ENCODE measurements at places on chromosomes 6 and 20.

- H3K4me3 ChIP-seq = no peak overlapping the region
- no peak for DNase-seq
- H3K36me3 ChIP-seq = no peaks in the 10 kb centered on the region
- no peak overlapping the region for H3K27ac ChIP-seq
- no peaks in the 10 kb centered on the region for H3K4me1 ChIP-seq
- no peaks in the 10 kb centered on the region for H3K27me3 ChIP-seq
Measured at GRCh38 chr6:143608906-143609305, 68.9 kb upstream of the PHACTR2 start.

DNA sequence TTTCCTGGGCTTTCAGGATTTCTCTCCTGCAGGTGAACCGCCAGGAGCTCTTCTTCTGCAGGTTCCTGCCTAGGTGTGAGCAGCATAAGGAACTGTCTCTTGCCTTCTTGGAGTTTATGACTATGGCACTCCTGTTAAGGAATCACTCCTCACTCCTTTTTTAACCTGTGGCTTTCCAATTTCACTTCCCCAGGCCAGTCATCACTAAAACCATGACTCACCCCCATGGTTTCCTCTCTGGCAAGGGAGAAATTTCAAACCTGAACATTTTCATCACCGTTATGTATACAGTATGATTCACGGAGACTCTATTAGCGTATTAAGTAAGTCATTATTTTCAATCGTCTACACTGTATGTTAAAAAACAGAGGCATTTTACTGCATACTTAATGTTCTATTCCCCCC, 78.2 kb upstream of the ARID1B start:
- DNase-seq = no peak
- H3K4me3 ChIP-seq = no peak overlapping the region
- H3K4me1 ChIP-seq = no peaks in the 10 kb centered on the region
- no peaks in the 10 kb centered on the region for H3K36me3 ChIP-seq
- H3K27me3 ChIP-seq = no peaks in the 10 kb centered on the region

DNA sequence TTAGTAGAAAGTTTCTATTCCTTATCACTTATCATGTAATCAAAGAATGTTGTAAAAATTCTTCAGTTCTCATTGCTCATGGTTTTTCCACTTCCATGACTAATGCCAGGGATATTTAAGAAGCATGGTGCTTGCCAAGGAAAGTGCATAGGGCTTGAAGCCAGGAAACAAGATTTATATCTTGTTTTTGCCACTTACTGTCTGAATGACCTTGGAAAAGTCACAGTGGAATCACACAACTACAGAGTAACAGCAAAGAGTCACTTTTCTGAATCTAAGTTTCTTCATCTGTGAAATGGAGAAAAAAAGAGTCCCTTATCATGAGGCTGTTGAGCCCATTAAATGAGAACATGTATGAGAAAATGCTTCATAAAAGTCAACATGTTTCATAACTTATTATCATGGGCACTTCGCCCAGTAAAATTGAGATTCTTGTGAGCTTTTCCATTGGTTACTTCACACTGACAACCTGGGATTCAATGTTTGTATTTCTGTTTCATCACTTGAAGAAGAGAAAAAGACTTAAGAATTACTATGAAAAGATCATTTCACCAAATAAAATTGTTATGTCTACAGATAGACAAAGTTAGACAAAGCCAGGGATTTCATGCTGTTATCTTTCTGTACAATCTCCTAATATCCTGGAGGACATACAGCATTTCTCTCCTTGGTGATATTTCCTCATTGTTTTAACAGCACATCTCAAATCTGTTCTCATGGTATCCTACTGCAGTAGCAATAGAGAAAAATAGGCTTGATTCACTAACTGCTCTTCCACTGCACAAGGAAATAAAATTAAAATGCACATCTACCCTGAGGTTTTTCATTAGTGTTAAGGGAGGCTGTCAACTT, 7.6 kb upstream of the BMP5 start:
- no peaks in the 10 kb centered on the region for H3K27me3 ChIP-seq
- H3K36me3 ChIP-seq = no peaks in the 10 kb centered on the region
- no peak for DNase-seq
- H3K4me3 ChIP-seq = no peak overlapping the region
- H3K4me1 ChIP-seq = no peaks in the 10 kb centered on the region

DNA sequence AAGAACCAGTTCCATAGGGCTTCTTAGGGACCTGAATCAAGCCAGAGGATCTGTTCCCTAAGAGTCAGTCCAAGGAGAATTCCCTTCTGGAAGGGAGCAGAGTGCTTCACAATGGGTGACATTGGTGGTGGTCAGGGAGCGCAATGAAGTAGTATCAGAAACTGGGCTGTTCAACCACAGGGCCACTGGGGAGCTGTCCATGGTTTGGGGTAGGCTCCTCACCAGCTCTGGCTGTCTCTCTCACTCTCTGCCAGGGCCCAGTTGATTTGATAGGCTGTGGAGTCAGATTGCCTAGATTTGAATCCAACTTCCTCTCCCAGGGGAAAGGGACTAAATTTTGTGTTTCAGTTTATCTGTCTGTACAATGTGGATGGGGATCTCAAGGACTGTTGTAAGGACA, 36.7 kb upstream of the CHD6 start:
- peaks cover 15% of the 10 kb centered on the region for H3K4me1 ChIP-seq
- H3K36me3 ChIP-seq = no peaks in the 10 kb centered on the region
- H3K27ac ChIP-seq = no peak overlapping the region
- peak; percentile 63 for DNase-seq
- H3K27me3 ChIP-seq = no peaks in the 10 kb centered on the region

DNA sequence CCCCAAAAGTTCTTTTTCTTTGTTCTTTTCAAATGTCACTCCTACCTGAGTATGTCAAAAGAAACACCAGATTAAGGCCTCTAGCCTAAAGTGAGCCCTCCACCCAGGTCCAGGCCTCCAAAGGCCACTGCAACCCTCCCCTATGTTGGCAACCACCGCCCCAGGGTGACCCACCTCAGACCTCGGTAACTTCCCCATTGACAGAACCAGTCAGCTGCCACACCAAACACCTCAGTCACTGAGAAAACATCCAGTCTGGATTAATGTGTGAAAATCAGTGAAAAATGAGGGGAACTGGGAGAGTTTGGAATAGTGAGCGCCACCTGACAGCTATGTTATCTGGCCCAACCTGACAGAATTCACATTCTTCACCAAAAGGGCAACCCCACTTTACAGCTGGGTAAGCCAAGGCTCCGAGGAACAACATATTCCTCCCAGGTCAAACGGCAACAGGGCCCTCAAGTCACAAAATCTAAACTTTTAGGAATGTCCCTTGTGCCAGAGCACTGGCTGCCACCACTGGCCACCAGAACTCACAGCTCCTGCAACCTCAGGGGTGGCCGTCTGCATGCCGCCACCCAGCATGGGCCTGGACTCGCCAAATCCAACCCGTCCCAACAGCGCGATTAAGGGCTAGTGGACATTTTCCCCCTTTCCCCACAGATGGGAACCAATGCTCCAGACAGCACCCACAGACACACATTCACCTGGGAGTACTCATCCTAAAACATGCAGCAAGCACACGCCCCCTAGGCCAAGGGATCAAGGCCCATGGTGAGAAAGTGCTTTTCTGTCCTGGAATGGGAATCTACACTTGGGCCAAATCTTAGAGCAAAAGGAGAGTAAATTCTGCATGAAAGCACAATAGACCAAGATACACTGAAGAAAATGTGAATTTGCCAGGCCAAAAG, 4.8 kb downstream of the TAF4 start:
- H3K4me1 ChIP-seq = no peaks in the 10 kb centered on the region
- peaks cover 35% of the 10 kb centered on the region for H3K36me3 ChIP-seq
- no peak overlapping the region for H3K4me3 ChIP-seq

- no peak for DNase-seq
- H3K4me3 ChIP-seq = no peak overlapping the region
- no peaks in the 10 kb centered on the region for H3K4me1 ChIP-seq
- H3K27ac ChIP-seq = no peak overlapping the region
Measured at GRCh38 chr6:6557504-6557839, 31.0 kb upstream of the LY86 start.

DNA sequence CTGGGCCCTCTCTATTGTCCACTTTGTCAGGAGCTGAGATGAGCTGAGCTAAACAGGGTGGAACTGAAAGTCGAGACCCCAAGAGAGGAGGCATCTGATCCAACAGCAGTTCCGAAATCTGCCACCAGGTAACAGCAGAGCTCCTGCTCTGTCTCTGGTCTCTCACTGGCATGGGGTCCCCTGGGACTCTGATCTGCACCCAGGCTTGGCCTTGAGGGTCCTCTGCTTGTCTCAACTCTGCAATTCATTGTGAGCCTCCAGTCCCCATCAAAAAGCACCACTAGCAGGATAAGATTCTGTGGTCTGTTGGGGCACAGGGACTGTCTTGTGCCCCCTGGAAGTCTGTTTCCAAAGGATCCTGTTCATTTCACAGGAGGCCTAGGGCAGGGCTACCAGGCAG, 62.5 kb upstream of the TOP1 start:
- peak; percentile 67 for DNase-seq
- no peaks in the 10 kb centered on the region for H3K36me3 ChIP-seq
- H3K27me3 ChIP-seq = no peaks in the 10 kb centered on the region
- no peaks in the 10 kb centered on the region for H3K4me1 ChIP-seq

DNA sequence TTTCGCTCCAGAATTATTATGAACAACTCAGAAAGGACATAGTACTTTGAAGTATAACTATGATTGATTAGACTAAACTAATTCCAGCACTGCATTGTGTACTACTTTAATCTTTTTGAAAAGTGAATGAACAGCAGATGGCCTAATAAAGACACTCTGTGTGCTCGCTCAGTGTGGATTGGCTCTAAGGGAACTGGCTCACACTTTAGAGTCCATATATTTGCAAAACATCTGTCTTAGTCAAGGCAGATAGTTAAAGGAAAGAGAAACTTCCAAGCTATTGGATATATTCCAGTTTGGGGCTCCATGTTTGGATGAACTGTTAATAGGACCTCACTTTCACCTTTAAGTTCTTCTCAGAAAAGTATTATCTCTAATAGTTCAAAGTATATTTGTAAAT, 218.9 kb downstream of the EYA4 start:
- no peaks in the 10 kb centered on the region for H3K4me1 ChIP-seq
- H3K27me3 ChIP-seq = no peaks in the 10 kb centered on the region
- no peak for DNase-seq
- H3K36me3 ChIP-seq = no peaks in the 10 kb centered on the region

GRCh38 chr6:96014846-96015517, 792 bp upstream of the FUT9 start:
- peak overlapping the region; percentile 77 for H3K4me3 ChIP-seq
- no peak for DNase-seq
- no peaks in the 10 kb centered on the region for H3K36me3 ChIP-seq
- no peaks in the 10 kb centered on the region for H3K27me3 ChIP-seq

DNA sequence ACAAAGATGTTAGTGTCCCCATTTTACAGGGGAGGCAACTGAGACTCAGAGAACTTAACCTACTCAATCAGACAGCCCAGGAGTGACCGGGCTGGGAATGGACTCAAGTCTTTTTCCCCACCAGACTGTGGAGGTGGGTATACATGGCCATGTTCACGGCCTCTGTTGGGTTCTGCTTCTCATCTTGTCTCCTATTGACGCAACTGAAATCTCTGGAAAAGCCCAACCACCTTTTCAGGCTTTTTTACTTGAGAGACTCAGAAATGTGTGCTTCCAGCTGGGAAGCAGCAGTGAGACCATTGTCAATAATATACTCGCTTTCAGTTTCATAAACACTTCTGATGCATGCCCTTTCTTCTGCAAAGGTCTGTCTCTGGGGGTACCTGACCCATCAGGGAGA, 70.7 kb downstream of the SOBP start:
- no peak overlapping the region for H3K4me3 ChIP-seq
- H3K27ac ChIP-seq = no peak overlapping the region
- DNase-seq = no peak
- H3K27me3 ChIP-seq = no peaks in the 10 kb centered on the region
- H3K36me3 ChIP-seq = no peaks in the 10 kb centered on the region

DNA sequence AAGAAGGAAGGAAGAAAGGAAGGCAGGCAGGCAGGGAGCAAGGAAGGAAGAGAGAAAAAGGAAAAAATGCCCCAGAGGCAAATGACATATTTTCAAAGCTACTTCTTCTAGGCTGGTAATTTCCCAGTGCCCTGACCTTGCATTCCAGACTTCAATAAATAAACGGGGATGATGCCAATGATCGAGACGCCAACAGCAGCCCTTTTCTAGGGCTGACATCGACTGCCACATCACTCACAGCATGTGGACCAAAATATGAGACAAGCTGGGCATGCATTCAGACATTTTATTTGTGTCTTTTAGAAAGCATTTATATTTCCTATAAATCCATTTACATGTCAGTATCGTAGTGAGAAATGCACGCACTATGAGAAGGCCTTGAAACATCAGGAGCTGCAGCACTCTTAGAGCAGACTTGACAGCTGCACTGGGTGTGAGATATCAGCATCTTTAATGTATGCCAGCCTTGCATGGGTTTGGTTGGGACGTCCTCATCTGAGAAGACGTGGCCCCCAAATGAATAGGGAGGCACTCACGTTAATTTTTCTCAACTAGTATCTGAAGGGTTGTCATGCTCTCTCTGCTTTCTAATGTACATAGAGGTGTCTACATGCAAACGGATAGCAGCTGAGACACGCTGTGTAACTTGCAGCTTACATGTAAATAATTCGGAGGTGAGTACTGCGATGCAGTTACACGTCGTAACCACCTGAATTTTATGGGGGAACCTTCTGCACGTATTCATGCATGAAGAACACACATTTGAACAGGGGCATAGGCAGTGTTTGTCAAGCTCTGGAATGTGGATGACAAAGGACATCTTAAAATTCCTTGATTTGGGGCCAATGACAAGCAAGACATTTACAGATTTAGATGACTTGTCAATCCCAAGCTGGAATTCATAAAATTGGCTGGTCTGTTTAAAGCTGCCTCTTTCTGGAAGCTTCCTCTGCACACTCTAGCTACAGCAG, 149.1 kb upstream of the AGPAT4 start:
- no peaks in the 10 kb centered on the region for H3K27me3 ChIP-seq
- H3K36me3 ChIP-seq = no peaks in the 10 kb centered on the region
- DNase-seq = no peak

DNA sequence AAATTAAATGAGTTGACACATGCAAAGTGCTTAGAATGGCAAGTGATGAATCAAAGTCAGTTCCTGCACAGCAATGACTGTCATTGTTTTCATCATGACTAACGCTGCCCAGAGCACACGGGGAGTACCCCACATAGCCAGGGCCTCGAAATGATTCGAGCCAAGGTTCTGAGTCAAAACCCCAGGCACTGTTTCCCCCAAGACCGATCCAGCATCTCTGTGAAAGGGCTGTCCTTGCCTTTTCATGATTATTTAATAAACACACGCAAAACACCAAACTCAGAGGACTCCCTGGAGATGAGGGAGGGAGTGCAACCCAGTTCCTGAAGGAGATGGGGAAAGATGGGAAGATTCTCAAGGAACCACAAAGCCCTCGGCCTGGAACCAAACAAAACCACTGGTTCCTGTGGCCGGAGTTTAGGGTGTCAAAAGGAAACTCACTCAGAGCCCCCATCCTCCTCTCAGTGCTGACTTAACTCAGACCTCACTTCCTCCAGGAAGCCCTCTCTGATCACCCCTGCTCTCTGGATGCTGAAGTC, 3.8 kb downstream of the PREX1 start:
- no peaks in the 10 kb centered on the region for H3K36me3 ChIP-seq
- H3K27me3 ChIP-seq = peaks cover 13% of the 10 kb centered on the region
- no peak overlapping the region for H3K4me3 ChIP-seq
- H3K27ac ChIP-seq = no peak overlapping the region
- H3K4me1 ChIP-seq = no peaks in the 10 kb centered on the region
- DNase-seq = no peak

GRCh38 chr20:55778796-55779195, 226.5 kb downstream of the CBLN4 start:
- no peaks in the 10 kb centered on the region for H3K4me1 ChIP-seq
- DNase-seq = no peak
- no peak overlapping the region for H3K4me3 ChIP-seq
- no peaks in the 10 kb centered on the region for H3K27me3 ChIP-seq
- H3K27ac ChIP-seq = no peak overlapping the region
- H3K36me3 ChIP-seq = peaks cover 27% of the 10 kb centered on the region
